Progenitor cell of endocrine pancreas (in vitro differentiated cells): ENCODE measurements at places on chromosomes 6 and 20.

GRCh38 chr6:152399399-152399798 is 237.8 kb downstream of the SYNE1 start:
- no peak overlapping the region for H3K27ac ChIP-seq
- H3K4me3 ChIP-seq: no peak overlapping the region
- no peaks in the 10 kb centered on the region for H3K36me3 ChIP-seq
- peaks cover 1% of the 10 kb centered on the region for H3K4me1 ChIP-seq
- H3K27me3 ChIP-seq: no peaks in the 10 kb centered on the region

DNA sequence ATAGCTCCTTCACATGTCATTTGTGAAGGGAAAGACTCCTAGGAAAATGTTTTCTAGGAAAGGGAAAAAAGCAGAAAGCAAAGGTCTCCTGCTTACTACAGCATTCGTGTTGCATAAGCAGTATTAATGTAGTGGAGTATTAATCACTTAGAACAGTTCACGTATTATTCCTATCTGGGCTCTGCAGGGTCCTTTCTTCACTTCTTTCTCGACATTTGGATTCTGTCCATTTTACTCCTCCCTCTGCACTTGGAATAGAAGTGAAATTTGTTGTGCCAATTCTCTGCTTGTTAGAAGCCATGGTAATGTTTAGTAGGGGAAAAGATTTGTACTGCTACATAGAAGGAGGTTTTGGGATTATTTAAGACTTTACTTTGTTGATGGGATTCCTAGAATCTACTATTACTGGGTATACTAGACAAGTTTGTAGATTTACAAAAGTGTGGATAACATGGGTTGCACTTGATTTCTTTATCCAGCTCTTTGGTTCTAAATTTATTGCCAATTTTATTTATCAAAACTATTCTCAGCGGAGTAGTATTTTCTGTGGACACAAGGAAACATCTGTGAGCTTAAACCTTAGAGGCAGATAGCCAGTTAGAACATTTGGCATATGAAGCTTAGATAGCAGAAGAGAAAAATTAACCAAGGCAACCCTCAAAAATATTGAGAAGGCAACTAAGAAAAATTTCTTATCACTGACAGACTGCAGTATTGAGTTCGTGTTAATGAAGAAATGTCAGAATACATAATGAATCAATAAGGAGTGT is 108.4 kb upstream of the ESR1 start:
- no peaks in the 10 kb centered on the region for H3K27me3 ChIP-seq
- H3K4me3 ChIP-seq: no peak overlapping the region
- no peaks in the 10 kb centered on the region for H3K36me3 ChIP-seq
- no peak for DNase-seq
- peaks cover 4% of the 10 kb centered on the region for H3K4me1 ChIP-seq

DNA sequence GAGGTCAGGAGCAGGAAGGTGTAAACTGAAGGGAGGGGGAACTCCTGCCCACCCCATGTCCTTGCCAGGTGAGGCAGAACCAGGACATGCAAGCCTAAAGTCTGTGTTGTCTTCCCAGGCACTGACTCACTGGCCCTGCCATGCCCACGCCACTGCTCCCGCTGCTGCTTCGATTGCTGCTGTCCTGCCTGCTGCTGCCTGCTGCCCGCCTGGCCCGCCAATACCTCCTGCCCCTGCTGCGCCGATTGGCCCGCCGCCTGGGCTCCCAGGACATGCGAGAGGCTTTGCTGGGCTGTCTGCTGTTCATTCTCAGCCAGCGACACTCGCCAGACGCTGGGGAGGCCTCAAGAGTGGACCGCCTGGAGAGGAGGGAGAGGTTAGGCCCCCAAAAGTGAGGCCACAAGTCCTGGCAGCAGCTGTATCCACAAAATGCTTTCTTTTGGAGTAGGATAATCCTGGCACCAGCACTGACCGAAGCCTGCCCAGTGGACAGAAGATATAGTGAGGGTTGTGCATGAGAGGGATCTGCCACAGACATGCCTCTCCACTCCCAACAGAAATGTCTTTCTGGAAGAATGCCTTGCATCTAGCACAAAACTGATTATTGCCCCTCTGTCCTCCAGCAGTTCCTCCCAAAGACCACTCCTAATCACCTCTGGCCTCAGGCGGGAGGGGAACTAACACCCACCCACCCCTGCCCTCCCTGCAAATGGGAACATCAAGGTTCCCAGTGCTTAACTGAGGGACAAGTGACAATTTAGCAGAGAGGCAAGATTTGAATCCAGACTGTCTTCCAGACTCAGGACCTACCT is 812 bp downstream of the MYMX start:
- H3K27ac ChIP-seq: no peak overlapping the region
- no peaks in the 10 kb centered on the region for H3K36me3 ChIP-seq
- H3K4me1 ChIP-seq: peaks cover 17% of the 10 kb centered on the region

DNA sequence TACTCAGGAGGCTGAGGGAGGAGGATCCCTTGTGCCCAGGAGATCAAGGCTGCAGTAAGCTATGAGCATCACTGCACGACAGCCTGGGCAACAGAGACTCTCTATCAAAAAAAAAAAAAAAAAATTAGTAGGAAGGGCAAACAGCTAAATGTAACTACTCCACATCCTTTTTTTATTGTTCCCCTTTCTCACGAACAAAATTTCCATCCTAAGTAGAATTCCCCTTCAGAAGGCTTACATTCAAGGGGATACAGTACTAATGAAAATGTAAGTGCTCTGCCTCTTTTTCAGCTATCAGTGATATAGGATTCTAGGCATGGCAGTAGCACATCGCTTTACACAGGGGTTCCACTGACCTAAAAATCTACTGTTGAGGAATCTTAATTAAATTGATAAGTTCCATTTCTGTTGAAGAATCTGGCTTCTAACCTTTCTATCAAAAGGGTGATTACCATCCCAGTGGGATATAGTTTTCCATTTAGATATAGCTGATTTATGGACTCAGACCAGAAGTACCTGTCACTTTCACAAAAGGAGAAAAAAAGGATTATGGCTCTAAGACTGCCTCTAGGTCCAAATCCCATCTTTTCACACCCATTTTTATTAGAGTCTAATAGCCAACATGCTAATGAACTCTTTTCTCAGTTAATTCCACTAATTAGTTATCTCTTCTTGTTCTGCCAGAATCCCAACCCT is 2.6 kb downstream of the B4GALT5 start:
- H3K27ac ChIP-seq: no peak overlapping the region
- H3K4me1 ChIP-seq: peaks cover 28% of the 10 kb centered on the region
- H3K4me3 ChIP-seq: peak overlapping the region; percentile 87
- H3K27me3 ChIP-seq: no peaks in the 10 kb centered on the region
- no peaks in the 10 kb centered on the region for H3K36me3 ChIP-seq

DNA sequence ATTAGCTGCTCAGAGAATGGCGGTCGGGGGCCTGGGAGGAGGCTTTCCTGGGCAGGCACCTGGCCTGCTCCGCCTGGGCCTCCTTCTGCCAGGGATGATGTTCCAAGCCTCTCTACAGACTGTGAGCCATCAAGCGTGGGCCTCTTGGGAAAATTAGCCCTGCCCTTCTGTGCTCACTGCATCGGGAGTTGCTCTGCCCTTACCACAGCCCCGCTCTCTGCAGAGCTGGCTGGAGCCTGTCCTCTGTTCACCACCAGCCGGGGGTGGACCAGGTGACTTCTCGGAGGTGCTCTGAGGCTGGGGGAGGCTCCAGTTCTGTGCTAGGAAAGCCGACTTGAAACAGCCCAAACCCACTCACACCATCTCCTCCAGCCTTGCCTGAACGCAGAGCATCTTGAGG is 24.2 kb downstream of the MDGA1 start:
- H3K36me3 ChIP-seq: no peaks in the 10 kb centered on the region
- no peak overlapping the region for H3K4me3 ChIP-seq
- no peak overlapping the region for H3K27ac ChIP-seq
- no peak for DNase-seq
- peaks cover 82% of the 10 kb centered on the region for H3K27me3 ChIP-seq

DNA sequence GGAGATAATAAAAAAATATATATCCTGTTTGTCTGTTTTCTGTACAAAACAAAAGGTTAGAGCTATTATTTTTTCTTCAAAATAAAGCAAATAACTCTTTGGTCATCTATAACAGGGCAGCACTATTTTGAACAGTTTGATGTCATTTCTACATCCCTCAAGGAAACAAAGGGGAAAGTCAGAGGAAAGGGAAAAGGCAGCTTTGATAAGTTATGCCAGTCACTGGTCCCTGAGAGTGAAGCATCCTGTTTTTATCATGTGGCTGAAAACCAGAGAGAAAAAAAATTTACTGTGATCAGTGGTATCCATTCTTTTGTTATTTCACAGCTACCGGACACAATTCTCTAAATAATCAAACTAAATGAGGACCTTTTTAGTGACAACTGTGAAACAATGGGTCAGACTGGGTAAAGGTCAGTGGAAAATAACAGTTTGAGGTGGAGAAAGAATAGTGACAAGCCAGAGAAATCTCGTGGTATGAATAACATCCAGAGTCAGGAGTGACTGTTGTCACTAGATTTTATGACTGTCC is 356.0 kb downstream of the HDGFL1 start:
- no peak overlapping the region for H3K4me3 ChIP-seq
- H3K4me1 ChIP-seq: peaks cover 6% of the 10 kb centered on the region
- H3K27me3 ChIP-seq: no peaks in the 10 kb centered on the region
- H3K27ac ChIP-seq: no peak overlapping the region
- H3K36me3 ChIP-seq: no peaks in the 10 kb centered on the region
- DNase-seq: no peak

DNA sequence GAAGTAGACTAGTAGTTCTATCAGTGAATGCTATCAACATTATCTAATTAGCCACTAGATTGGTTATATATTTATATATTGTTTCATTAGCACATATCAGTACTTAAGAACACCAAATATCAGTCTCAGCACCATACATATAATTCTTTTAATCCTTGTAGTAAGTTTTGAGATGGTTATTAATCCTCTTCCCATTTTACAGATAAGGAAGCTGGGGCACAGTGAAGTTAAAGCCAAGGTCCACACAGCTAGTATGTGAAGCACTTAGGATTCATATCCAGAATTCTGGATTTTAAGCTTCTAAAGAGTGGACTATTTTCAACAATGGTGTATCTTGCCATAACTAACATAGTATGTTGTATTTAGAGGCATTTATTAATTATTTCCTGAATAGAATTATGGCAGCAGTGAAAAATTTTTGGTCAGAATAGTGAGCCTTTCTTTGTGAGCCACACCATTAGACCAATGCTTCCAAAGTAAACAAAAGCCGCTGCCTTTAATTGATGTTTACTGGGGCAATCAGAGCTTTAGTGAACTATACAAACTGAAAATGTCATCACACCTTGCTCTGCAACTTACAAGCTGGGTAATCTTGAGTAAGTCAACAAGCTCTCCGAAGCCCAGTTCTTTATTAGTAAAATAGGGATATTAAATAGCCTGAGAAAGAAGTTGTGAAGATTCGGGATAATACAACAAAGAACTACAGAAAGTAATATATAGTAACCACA is 41.9 kb upstream of the HBS1L start:
- H3K4me3 ChIP-seq: no peak overlapping the region
- H3K4me1 ChIP-seq: peaks cover 9% of the 10 kb centered on the region
- DNase-seq: no peak
- peaks cover 3% of the 10 kb centered on the region for H3K27me3 ChIP-seq

- H3K36me3 ChIP-seq: peaks cover 1% of the 10 kb centered on the region
- H3K27me3 ChIP-seq: no peaks in the 10 kb centered on the region
- H3K4me3 ChIP-seq: peak overlapping the region; percentile 88
Observed at GRCh38 chr6:31547727-31548543, 527 bp downstream of the NFKBIL1 start.

- no peaks in the 10 kb centered on the region for H3K4me1 ChIP-seq
- H3K27ac ChIP-seq: no peak overlapping the region
- peak; percentile 80 for DNase-seq
Observed at GRCh38 chr6:40308533-40309306, 278.4 kb downstream of the LRFN2 start.

DNA sequence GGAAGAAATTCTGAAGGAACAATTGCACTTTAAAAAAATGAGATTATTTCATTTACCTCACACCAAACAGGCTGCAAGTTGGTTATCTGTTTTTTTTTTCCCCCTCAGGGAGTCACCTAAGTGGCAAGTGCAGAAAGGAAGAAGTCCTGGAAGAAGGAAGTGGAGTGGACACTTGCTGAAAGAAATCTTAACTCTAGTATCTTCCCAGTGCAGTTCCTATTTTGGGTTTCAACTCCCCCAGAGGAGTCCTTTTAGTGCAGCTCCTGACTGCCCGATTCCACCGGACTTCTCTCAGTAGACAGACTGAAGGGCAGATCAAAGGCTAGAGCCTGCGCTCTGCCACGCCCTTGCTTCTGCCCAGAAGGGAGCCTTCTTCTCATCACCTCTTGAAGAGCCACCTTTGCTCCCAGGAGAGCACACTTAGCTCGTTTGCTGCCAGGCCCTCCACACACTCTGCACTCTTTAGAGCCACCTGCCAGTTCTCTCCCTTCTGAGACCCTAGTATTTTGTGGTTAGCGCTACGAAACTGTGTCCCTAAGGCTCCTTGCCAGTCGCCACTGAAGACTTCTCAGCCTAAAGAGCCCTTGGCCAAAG is 4.9 kb downstream of the MTCL3 start:
- H3K36me3 ChIP-seq: no peaks in the 10 kb centered on the region
- H3K4me1 ChIP-seq: peaks cover 12% of the 10 kb centered on the region
- H3K27ac ChIP-seq: no peak overlapping the region

GRCh38 chr6:83055366-83055964 is 10.2 kb downstream of the UBE3D start:
- peak; percentile 34 for DNase-seq
- H3K4me1 ChIP-seq: peaks cover 12% of the 10 kb centered on the region
- H3K27ac ChIP-seq: no peak overlapping the region
- peaks cover 6% of the 10 kb centered on the region for H3K36me3 ChIP-seq
- no peak overlapping the region for H3K4me3 ChIP-seq
- H3K27me3 ChIP-seq: no peaks in the 10 kb centered on the region
